A172 (cell line): ENCODE measurements at places on chromosomes 2 and 18.
A peak's percentile ranks its signal among the peaks of the same experiment; 100 is the strongest.

DNA sequence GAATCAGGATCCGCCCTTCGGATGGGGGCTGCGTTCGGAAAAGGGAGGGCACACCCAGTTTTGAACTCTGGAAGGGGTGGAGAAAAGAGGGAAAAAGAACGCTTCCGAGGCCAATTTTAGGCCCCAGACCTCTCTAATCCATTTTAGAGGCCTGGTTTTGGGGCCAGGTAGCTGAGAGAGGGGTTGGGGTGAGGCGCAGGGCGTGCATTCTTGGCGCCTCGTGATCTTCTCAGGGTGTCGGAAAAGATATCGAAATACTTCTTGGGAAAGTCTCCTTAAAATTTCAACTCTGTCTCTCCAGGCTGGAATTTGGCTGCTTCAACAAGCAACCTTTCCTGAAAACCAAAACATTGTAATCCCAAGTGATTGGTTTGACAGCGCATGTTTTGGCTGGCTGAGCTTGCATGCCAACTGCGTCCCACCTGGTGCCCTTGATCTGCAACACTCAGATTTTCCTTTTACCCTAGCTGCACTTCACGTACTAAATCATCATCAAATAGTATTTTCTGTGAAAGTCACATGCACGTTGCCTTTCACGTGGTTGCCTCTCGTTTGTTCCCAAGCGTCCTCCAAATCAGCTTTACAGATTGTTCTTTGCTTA is 864 bp upstream of the XPO1 start:
- DNase-seq: peak; percentile 43

GRCh38 chr2:134934641-134935040 is 16.0 kb downstream of the CCNT2 start:
- DNase-seq: no peak

DNA sequence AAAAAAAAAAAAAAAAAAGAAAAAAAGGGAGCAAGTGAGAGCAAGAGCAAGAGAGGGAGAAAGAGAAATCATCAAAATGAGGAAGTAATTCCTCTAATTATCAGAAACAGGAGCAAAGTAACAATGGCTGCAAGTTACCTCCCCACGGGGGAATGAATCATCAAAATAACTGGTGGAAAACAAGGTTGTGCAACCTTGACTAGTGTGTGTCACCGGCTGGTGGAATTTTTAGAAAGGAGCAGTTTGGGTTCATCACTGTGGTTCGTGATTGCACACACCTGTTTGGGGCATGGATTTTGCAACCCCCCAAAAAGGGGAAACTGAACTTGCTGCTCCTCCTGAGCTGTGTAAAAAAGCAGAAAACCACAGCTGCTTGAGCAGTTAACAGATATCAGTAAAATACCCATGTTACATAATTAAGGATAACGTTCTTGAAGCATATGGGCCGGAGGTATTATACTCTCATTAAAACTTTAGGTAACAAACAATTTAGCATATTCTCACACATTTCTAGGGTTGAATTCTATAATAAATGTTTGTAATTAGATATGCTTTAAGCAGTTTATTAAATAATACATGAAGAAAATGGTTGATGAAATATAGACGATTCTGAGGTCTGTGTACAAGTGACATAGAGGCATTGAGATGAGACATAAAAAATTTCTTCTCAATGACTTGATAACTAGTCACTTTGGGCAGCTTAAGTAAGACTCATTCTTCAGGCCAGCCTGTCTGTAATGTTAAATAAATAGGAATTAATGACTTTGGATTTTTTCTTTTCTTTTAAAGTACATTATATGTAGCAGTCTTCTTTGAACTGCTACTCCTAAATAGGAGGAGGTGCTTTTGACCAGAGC is 184.2 kb upstream of the ZEB2 start:
- peak; percentile 73 for DNase-seq

DNA sequence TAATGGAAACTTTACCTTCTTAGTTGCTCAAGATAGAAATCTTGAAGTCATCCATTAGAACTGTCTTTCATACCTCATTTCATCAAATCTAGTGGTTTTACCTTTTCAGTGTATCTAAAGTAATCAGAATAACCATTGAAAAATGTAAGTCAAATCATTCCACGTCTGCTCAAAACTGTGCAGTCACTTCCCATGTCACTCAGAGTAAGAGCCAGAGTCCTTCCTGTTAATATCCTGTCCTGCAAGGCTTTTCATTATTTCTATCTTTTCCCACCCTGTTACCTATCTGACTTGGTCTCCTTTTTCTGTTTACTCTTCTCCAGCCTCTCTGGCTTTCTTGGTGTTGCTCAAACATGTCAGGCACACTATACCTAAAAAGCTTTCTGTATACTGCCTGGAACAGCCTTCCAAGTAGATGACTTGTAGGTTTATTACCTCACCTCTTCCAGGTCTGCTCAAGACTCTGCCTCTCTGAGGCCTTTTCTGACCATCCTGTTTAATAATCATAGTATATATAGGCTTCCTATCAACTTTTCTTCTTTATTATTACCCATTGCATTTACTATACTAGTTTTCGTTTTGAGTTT is 3.4 kb downstream of the C2orf69 start:
- DNase-seq: no peak

- no peak for DNase-seq
These were observed 30.7 kb downstream of the DOCK10 start for GRCh38 chr2:225011585-225011984.

- DNase-seq: no peak
These were observed 237.3 kb downstream of the DCDC2C start for GRCh38 chr2:3940661-3941060.

GRCh38 chr2:210000464-210001324 is 1.7 kb upstream of the RPE start:
- DNase-seq: no peak

DNA sequence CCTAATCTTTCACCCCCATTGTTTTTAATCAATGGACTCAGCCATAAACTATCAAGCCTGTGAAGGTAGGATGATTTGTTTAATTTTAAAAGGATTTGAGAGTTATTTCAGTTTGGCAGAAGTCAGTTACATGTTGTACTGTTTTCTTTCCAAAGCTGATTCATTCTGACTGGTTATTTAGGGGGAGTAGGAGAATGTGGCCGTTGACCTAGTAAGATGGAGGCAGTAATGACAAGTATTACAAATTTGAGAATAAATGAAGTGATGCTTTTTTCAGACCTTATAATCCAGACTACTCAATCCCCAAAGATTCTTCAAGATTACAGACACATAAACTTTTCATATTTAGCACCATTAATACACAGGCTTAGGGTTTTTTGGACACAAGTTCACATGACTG is 4.3 kb downstream of the EPHA4 start:
- DNase-seq: no peak

- peak; percentile 8 for DNase-seq
These were observed 123.6 kb downstream of the LRATD1 start for GRCh38 chr2:14756122-14756541.

DNA sequence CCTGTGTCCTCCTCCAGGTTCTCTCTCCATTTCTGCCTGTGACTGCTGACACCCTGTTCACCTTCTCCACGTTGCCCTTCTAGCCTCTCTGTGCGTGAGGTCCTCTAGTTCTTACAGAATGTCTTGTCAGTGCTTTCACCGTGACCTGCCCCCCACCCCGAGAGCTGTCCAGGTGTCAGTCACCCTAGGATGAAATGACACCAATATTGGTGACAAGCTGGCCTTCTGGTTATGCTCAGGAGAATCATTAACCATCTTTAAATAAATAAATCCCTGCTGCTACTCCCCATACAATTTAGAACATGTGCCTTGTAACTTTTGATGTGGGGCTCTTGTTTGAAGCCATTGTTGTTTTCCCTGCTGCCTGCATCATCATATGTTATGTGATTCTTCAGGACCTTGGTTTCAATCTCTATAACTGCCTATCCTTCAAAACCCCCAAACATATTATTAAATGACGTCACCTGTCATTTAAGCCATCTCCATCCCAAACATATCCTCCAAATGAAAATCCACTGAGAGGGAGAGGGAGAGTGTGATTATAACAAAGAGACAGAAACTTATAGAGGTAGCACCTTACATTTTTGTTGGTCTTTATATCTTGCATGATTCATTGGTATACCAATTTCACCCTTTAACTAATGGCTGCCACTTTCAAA is 496.3 kb downstream of the PARD3B start:
- no peak for DNase-seq

- no peak for DNase-seq
These were observed 91.7 kb upstream of the ACVR1 start for GRCh38 chr2:157967856-157968255.

DNA sequence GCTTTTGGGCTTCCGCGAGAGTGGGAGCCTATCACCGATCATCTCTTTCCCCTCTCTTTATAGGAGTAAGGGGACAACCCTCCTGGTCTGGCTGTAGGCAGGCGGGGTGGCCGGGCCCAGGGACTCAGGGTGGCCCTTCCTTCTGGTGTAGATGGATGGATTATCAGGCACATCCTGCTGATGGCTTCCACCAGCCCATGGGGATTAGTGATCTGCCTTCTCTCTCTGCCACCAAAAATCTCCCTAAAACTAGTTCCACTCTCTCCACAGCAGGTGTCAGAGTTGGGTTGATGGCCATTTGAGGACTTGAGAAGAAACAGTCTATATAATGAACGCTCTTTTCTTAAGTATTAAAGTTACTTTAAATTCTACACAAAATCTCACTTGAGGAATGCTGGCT is 37.4 kb downstream of the NCK2 start:
- DNase-seq: no peak

DNA sequence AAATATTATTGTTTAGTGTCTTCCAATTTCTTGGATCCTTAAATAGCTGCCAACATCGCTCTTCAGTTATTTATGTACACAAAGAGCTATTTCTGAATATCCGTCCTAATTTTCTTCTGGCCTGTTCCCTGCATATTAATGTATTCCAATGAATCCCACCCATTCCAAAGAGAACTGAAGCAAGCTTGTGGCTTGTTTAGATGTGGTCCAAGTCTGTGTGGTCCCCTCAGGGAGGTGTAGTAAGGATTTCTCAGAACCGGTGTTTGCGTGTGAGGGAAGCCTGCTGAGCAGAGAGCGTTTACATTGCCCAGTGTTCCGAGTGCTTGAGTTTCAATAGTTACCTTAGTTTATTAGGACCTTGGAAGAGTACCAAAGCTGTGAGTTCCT is 25.1 kb upstream of the IL1R1 start:
- no peak for DNase-seq

GRCh38 chr2:155151945-155152344 is 453.4 kb downstream of the KCNJ3 start:
- DNase-seq: no peak

DNA sequence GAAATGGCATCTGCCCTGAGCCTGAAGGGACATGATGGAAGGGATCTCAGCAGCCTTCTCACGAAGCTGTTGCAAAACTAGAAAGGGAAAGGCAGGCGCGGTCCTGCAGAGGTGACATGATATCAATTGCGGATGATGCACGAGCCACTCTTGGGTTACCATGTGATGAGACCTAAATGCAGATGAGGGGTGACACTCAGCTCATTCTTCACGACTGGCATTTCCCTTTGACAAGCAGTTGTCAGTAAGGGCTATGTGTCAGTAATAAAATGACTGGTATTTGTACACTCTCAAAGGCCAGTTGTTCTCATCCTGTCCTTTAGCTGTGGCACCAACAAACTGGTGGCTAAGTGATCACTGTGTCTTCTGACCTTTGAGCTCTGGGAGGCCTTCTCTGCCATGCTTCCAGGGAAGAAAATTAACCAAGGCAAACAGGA is 273.6 kb downstream of the ETAA1 start:
- DNase-seq: no peak

DNA sequence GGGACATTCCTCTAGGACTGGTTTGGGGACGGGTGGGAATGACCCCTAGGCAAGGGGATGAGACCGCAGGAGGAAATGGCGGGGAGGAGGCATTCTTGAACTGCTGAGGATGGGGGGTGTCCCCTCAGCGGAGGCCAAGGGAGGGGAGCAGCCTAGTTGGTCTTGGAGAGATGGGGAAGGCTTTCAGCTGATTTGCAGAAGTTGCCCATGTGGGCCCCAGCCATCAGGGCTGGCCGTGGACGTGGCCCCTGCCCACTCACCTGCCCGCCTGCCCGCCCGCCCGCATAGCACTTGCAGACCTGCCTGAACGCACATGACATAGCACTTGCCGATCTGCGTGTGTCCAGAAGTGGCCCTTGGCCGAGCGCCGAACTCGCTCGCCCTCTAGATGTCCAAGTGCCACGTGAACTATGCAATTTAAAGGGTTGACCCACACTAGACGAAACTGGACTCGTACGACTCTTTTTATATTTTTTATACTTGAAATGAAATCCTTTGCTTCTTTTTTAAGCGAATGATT is 4.9 kb downstream of the INHBB start:
- no peak for DNase-seq

GRCh38 chr18:31657823-31658669 is 26.3 kb downstream of the B4GALT6 start:
- DNase-seq: no peak

DNA sequence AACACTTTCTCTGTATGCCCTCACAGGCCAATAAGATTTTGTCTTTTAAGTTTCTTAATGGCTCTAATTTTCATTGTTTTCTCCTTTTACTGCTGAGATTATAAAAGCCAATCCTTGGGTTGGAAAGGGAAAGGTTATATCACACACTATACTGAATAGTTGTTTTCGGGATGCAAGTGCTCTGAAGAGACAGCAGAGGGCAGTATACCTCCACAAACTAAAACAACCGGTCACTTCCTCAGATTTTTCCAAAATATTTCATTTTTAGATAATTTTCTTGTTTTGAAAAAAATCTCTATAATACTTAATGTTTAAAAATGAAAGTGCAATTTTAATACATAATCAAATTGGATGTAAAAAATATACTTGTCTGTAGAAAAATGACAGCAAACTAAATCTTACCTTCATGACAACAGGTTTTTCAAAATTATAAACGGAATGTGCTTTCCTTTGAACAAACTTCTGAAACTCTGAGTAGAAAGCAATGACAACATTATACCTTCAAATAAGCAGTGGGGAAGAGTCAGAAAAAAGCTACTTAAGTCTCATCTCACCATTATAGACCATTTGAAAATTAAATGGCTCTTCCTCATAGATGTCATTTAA is 82.7 kb downstream of the ORC4 start:
- peak; percentile 45 for DNase-seq

DNA sequence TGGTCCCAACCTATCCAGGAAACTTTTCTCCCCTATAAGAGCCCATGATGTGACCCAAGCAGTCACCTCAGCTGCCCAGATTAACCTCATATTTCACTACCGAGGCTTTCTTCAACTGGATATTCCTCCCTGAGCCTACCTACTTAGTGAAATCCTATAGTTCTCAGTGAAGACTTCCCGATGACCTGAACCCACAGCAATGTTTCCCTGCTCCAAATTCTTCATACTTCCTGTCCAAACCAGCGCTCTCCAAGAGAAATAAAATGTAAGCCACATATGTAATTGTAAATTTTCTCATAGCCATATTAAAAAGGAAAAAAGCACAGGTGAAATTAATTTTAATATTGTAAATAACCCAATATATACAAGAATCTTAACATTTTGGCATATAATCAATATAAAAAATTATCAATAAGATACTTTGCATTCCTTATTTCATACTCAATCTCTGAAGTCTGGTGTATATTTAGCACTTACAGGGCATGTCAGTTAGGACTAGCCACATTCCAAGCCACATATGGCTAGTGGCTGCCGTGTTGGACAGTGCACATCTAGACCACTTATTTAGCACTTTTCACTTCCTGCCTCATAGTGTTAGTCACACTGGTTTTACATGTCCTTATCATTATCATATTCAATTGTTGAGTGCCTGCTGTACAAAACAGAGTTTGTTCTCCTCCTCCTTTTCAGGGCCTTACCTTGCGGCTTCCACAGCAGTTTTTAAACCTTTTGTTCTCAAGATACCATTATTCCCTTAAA is 1.9 kb upstream of the STAT4 start:
- peak; percentile 44 for DNase-seq

GRCh38 chr18:4060427-4061281 is 394.5 kb downstream of the DLGAP1 start:
- no peak for DNase-seq

- DNase-seq: no peak
These were observed 101.2 kb upstream of the SEC11C start for GRCh38 chr18:59038295-59039039.
